ENCODE measurements at places on chromosomes 3 and 15.

DNA sequence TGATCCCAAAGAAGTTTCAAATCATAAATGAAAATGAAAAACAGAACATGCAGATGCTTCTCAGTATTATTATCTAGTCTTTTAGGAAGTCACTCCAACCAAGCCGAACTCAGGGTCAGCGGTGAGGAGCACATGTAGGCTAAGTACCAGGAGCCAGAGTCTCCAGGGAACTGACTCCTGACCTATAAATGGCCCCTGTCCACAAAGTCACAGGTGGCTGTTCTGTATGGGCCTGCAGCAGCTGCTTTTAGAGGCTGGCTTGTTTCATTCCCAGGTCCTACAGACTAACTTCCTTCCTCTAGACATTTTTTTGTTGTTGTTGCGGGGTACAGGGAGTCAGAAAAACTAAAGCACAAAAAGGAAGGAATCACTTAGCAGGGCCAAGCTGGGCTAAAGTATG lies 54.6 kb downstream of the DAPK2 start:
- DNase-seq = no peak

GRCh38 chr15:99850517-99850916 lies 117.3 kb upstream of the LYSMD4 start:
- no peak for DNase-seq

GRCh38 chr15:88498996-88499395 lies 31.5 kb downstream of the MRPS11 start:
- no peak for DNase-seq

DNA sequence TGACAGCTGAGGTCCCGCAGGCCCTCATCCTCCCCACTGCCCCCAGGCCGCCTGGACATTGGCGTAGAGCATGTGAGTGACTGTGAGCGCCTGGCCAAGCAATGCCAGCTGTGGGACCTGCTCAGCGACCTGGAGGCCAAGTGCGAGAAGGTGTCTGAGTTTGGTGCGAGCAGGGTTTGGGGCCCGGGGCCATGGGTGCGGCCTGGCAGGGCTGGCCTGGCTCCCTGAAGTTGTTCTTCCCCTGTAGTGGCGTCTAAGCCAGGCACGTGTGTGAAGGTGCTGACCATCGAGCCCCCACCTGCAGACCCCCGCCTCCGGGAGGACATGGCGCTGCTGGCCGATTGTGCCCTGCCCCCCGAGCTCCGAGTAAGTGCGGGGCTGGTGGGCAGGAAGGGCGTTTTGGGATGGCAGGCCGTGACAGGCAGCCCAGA lies 4.2 kb downstream of the ABTB1 start:
- DNase-seq = no peak
